ENCODE measurements at places on chromosomes 2 and 18.

DNA sequence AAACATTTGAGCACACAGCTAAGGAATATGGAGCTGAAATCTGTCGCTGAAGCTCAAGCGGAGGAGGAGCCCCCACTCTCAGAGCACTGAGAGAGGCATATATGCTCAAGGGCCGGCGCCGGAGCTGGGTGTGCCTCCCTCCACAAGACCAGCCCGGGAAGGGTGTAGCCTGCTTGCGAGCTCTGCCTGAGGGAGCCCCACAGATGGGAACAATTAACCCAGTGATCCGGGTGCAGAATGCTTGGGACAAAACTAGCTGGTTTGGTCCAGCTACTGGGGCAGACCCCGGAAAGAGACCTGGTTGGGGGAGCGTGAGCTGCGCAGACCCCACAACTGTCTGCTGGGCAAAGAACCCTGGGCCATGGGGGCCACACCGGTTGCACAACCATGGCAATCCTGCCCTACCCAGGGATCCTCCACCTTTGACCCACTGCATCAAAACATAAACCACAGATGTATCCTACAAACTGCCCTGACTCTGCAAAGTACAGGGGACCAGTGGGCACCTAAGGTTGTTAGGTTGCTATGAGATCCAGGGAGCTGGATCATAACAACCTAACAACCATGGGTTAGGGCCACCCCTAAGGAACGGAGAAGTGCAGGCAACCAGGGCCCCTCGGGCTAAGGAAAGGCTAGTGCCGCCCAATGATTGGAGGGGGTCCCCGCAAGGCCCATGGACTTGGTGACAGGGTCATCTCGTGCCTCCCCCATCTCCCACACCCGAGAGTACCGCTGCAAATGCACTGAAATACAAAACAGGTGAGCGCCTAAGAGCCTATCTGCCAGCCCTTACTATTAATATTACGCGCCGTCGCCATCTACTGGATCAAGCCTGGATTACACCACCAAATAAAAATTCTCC lies 53.4 kb upstream of the SCN1A start:
- DNase-seq: no peak

DNA sequence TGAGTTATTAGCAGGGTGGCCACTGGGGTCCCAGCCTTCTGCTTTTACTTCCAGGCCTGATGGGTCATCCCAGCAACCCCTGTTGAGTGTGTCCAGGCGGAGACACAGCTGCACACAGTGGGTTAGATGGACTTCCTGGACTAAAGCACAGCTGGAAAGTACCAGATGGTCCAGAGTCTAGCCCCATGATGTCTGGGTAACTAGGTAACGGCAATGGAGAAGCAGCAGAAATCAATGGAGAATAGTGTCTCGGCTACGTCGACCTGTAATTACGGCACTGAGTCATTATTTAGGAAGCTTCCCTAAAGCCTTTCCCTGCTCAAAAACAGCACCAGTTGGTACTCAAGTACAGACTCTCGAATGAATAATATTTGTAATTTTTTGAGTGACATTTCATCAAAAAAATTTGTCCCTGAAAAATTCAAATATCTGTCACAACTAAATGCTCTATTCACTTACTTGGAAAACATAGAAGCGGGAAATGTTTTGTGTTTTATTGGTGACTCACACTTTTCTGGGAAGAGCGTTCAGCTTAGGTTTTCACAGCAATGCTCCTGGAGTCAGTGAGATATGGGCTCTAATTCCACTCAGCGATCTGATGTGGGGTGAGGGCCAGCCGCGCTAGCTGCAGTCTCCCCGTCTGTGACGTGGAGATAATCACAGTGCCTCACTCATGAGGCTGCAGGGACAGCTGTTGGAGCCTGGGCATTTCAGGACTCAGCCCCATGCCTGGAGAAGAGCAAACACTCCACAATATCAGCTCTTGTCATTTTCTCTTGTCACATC lies 16.2 kb upstream of the ARL4C start:
- DNase-seq: no peak

- DNase-seq: no peak
These were observed 4.9 kb upstream of the ADGRF3 start for GRCh38 chr2:26351375-26352090.

DNA sequence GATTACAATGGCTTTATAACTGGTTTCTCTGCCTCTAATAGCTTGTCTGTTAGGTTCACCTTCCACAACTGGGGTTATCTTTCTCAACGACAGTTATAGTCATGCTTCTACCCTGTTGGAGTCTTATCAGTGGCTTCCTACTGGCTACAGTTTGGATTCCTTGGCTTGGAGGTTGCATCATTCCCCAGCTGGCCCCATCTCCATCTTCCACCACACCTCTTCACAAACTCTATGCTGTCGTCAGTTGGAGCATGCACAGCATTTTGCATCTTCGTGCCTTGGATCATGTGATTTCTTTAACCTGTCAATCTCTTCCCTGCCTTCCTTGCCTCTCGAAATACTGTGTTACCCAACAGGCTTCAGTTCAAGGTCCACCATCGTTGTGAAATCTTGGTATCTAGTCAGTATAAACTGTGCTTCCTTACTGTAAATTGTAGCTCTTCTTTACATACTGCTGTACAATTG lies 316.3 kb upstream of the CXCR4 start:
- no peak for DNase-seq

- DNase-seq: no peak
These were observed 69.2 kb downstream of the EDAR start for GRCh38 chr2:108919571-108920373.

GRCh38 chr2:111622859-111623258 lies 261.1 kb downstream of the ANAPC1 start:
- no peak for DNase-seq

DNA sequence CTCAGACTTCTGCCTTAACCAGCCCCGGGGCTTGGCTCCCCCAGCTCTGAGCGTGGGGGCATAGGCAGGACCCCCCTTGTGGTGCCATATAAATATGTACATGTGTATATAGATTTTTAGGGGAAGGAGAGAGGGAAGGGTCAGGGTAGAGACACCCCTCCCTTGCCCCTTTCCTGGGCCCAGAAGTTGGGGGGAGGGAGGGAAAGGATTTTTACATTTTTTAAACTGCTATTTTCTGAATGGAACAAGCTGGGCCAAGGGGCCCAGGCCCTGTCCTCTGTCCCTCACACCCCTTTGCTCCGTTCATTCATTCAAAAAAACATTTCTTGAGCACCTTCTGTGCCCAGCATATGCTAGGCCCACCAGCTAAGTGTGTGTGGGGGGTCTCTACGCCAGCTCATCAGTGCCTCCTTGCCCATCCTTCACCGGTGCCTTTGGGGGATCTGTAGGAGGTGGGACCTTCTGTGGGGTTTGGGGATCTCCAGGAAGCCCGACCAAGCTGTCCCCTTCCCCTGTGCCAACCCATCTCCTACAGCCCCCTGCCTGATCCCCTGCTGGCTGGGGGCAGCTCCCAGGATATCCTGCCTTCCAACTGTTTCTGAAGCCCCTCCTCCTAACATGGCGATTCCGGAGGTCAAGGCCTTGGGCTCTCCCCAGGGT lies 5.5 kb downstream of the CTDSP1 start:
- no peak for DNase-seq

- DNase-seq: no peak
These were observed 479.3 kb upstream of the HS6ST1 start for GRCh38 chr2:128797937-128798336.

DNA sequence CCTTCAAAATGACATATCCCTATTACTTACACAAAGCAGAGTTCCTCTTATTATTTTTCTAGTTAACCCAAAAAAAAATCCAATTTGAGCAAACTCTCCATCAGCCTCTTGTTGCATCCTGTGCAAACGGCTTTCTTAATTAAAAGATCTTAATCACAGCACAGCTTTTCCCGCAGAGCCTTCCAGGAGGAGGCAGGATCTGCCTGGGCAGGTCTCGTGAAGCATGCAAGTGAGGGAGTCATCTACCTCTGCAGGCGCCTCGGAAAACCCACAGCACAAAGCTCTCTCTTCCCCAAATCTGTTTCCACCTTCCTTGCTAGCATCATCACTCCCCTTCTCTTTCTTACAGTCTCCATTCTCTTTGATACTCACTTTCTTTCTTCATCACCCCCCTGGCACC lies 100.4 kb downstream of the EN1 start:
- DNase-seq: no peak

DNA sequence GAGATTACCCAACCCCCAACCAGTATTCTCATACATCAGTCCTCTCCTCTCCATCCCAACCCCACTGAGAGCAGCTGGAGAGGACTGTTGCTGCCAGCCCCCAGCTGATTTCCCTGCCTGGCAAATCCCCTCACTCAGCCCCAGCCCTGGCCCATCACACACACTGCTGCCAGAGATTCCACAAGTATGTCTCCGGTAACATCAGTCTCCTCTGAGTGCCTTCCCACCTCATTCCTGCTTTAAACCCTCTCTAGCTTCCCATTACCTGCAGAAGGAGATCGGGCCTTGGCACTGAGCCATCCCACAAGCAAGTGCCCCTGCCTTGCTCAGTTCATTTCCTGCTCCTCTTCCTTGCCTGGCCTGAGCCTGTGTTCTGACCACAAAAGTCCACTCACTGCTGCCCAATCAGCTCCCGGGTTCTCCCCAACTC lies 50.6 kb upstream of the ZFP36L2 start:
- DNase-seq: no peak

DNA sequence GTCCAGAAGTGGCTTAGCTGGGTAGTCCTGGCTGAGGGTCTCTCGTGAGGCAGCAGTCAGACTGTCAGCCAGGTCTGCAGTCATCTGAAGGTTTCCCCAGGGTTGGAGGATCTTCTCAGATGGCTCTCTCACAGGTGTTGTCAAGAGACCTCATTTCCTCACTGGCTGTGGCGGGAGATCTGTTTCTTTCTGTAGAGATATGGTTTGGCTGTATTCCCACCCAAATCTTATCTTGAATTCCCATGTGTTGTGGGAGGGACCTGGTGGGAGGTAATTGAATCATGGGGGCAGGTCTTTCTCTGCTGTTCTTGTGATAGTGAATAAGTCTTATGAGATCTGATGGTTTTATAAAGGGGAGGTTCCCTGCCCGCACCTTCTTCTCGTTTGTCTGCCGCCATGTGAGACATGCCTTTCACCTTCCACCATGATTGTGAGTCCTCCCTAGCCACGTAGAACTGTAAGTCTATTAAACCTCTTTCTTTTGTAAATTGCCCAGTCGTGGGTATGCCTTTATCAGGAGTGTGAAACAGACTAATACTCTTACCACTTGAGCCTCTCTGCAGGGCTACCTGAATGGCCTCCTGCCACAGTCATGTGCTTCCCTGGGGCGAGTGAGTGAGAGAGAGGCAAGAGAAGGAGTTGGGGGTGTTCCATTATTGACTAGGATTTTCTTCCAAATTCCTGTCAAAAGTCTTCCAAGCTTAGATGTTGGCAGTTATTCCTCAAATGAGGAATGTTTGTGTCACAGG lies 23.6 kb downstream of the MALT1 start:
- no peak for DNase-seq

- no peak for DNase-seq
These were observed 218.3 kb downstream of the HAUS1 start for GRCh38 chr18:46322411-46322891.

Data from stimulated activated CD8-positive, alpha-beta memory T cell treated with anti-CD3 and anti-CD28 coated beads, Interleukin-4, amount 100 ng/mL, for 1 hour (primary cell).